Endothelial cell (in vitro differentiated cells): ENCODE measurements at places on chromosomes 4 and X.

- peak; percentile 16 for DNase-seq
- H3K4me1 ChIP-seq: no peaks in the 10 kb centered on the region
- H3K36me3 ChIP-seq: no peaks in the 10 kb centered on the region
- H3K27me3 ChIP-seq: no peaks in the 10 kb centered on the region
- no peak overlapping the region for H3K4me3 ChIP-seq
- no peak overlapping the region for H3K27ac ChIP-seq
Measured at GRCh38 chrX:155148724-155149537, 67.3 kb upstream of the VBP1 start.

- DNase-seq: no peak
- H3K4me1 ChIP-seq: peaks cover 15% of the 10 kb centered on the region
- H3K27me3 ChIP-seq: peaks cover 8% of the 10 kb centered on the region
Measured at GRCh38 chrX:54534271-54534670, 4.3 kb downstream of the GNL3L start.

DNA sequence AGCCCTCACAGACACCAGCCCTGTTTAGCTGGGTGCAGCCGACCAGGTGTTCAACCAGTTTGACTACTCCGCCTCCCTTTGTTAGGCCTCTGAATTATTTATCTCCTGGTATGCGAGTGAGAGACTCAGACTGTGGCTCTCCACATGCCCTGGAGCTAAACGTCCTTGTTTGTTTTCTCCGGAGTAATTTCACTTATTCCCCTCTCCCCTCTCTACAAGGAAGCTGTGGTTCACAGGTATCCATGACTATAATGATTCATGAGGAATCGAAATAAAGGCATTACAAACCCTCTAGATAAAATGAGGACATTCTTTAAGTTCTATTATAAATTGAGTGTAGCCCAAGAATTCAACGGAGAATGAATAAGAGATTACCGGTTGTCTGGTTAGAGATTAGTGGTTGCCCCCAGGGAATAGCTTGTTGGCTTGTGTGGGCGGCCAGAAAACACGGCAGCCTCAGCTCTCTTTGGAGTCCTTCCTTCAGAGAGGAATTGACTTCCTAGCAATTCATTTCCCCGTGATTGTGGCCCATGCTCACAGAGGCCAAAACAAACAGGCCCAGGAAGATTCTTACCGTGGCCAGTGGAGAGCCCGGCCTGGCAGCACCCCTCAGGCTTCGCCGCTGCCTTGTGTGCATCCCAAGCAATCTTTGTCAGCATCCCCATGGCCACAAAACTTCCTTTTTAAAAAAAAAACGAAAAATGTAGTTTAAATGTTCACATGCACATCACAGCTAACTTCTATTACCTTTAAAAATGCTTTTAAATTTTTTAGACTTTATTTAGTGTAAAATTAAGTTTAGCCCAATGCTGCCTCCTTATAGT is 60.2 kb upstream of the CBR4 start:
- no peak overlapping the region for H3K27ac ChIP-seq
- H3K4me3 ChIP-seq: no peak overlapping the region
- no peaks in the 10 kb centered on the region for H3K36me3 ChIP-seq
- DNase-seq: no peak
- H3K4me1 ChIP-seq: peaks cover 6% of the 10 kb centered on the region
- peaks cover 1% of the 10 kb centered on the region for H3K27me3 ChIP-seq

DNA sequence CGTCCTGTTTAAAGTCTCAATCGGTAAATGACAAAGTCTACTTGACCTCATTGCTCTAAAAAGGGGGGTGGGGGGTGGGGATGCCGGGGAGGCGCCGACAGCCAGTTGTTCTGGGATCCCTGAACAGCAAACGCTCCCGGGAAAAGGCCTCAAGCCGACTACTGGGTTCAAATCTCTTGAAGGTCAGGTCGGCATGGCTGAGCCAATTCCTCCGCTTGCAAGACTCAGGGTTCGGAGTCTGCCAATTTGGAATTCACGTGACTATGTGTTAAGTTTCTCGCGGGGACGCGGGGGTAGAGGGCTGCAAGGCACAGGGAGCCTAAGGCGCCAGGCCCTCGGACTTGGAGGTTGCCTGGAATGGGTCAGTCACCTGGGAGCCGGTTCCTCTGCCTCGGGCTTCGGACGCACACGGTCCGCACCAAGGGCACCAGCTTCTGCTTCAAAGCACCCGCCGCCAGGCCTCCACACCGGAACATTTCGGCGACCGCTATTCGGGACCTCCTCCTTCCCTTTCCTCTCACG is 399 bp downstream of the AIFM1 start:
- H3K36me3 ChIP-seq: no peaks in the 10 kb centered on the region
- H3K27ac ChIP-seq: peak overlapping the region; percentile 93
- H3K27me3 ChIP-seq: peaks cover 4% of the 10 kb centered on the region

DNA sequence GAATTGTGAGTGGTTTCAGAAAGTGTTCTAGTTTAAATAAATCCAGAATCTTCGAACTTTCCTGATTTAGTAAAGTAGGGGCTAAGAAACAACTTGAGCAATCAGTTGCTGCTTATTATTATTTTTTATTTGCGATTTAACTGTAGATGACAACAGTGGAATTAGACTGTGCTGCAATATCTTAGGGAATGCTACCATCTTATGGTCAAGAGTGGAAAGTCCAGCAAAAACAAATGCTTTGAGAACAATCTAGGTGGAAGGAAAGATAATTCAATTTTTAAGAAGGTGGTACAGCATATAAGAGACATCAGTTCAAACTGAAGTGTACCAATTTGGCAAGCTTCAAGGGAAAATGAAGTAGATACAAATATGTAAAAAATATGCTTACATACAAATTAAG is 73.3 kb downstream of the CYLC1 start:
- H3K27ac ChIP-seq: no peak overlapping the region
- H3K27me3 ChIP-seq: no peaks in the 10 kb centered on the region
- DNase-seq: no peak
- no peak overlapping the region for H3K4me3 ChIP-seq

GRCh38 chr4:83589279-83589678 is 53.4 kb downstream of the GPAT3 start:
- H3K4me1 ChIP-seq: no peaks in the 10 kb centered on the region
- H3K27ac ChIP-seq: no peak overlapping the region
- DNase-seq: no peak

GRCh38 chrX:22105231-22105630 is 73.1 kb downstream of the PHEX start:
- DNase-seq: no peak
- no peaks in the 10 kb centered on the region for H3K36me3 ChIP-seq
- no peak overlapping the region for H3K27ac ChIP-seq
- no peak overlapping the region for H3K4me3 ChIP-seq
- H3K4me1 ChIP-seq: no peaks in the 10 kb centered on the region
- H3K27me3 ChIP-seq: peaks cover 3% of the 10 kb centered on the region

GRCh38 chr4:168631241-168632162 is 134.7 kb downstream of the PALLD start:
- no peaks in the 10 kb centered on the region for H3K27me3 ChIP-seq
- peak; percentile 70 for DNase-seq
- H3K4me3 ChIP-seq: peak overlapping the region; percentile 90

DNA sequence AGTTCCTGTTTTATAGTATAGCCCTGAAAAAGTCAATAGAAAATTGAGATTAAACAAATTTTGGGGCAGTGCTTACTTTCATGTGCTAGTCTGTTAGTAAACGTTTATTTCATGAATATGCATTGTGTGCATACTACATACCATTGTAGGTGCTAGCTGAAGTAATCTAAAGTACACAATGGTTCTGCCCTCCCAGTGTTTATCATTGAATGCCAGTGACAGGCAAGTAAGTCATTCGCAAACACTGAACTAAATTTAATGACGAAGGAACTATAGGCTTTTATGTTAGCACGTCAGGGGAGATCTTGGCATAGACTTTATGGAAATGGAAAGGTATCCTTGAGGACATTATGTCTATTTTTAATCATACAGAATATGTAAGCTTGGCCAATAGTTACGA is 426.9 kb upstream of the EPHA5 start:
- H3K36me3 ChIP-seq: no peaks in the 10 kb centered on the region
- no peak overlapping the region for H3K4me3 ChIP-seq
- no peak for DNase-seq
- H3K4me1 ChIP-seq: no peaks in the 10 kb centered on the region
- H3K27ac ChIP-seq: no peak overlapping the region

- no peaks in the 10 kb centered on the region for H3K27me3 ChIP-seq
- no peak for DNase-seq
- H3K36me3 ChIP-seq: no peaks in the 10 kb centered on the region
- H3K4me3 ChIP-seq: no peak overlapping the region
- H3K4me1 ChIP-seq: no peaks in the 10 kb centered on the region
Measured at GRCh38 chrX:96807318-96807717, 76.4 kb upstream of the RPA4 start.

DNA sequence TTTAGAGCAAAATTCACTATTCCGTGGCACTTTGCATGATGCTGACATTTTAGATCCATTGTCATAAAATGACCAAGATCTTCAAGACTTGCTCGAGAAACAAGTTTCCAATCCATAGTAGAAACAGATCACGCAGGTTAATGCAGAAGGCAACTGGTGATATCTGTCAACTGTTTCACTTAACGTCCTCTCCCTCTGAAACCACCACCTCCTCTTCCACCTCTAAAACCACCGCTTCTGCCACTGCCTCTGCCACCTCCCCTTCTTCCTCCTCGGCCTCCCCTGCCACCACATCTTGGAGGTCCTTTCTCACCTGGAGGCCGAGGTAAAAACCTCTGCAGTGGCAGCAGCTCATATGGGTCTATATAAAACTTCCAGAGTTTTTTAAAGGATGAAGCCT is 84.6 kb upstream of the IRF2 start:
- H3K36me3 ChIP-seq: no peaks in the 10 kb centered on the region
- no peak overlapping the region for H3K27ac ChIP-seq
- H3K27me3 ChIP-seq: peaks cover 1% of the 10 kb centered on the region
- no peak for DNase-seq
- peaks cover 6% of the 10 kb centered on the region for H3K4me1 ChIP-seq
- no peak overlapping the region for H3K4me3 ChIP-seq

- no peak overlapping the region for H3K27ac ChIP-seq
- no peaks in the 10 kb centered on the region for H3K4me1 ChIP-seq
- no peak overlapping the region for H3K4me3 ChIP-seq
- no peak for DNase-seq
- no peaks in the 10 kb centered on the region for H3K27me3 ChIP-seq
Measured at GRCh38 chr4:5500165-5500564, 208.2 kb downstream of the EVC2 start.

DNA sequence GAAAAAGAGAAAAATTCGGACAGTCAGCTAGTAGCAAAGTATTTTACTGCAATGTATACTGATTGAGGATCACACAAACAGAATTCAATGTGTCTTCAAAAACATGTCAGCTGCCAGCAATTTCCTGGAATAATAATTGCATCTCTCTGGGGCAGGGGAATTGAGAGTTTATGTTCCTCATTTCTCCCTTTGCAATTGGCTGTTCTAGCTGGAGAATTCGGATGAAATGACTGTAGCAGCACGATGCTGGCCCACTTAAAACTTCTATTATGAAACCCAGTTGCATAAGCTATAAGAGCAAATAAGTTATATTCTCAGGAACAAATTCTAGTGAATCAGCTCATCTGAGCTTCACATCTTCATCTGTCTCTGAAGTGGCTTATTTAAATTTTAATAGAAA is 99.9 kb upstream of the CPEB2 start:
- no peaks in the 10 kb centered on the region for H3K27me3 ChIP-seq
- H3K36me3 ChIP-seq: no peaks in the 10 kb centered on the region
- no peak overlapping the region for H3K4me3 ChIP-seq
- DNase-seq: no peak
- peaks cover 2% of the 10 kb centered on the region for H3K4me1 ChIP-seq

GRCh38 chr4:86592553-86593249 is 1.4 kb upstream of the PTPN13 start:
- H3K36me3 ChIP-seq: no peaks in the 10 kb centered on the region
- no peak overlapping the region for H3K27ac ChIP-seq
- H3K4me3 ChIP-seq: no peak overlapping the region
- H3K27me3 ChIP-seq: peaks cover 8% of the 10 kb centered on the region

DNA sequence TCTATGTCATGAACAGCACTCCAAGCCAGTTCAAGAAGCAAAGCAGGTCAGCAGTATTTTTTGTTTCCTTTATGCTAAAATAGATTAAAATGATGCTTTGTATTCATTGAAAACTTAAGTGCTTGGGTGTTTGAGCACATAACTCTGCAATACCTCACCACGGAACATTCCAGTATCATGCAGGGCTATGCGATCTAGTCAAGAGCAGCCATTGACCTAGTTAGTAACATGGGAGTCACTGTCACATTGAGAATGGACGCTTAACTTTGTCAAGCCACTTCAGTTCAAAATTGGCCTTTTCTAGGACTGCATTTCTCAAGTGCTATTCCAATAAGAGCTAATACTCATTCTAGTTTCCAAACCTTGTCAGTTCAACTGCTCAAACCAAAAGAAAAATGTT is 160.1 kb upstream of the FSTL5 start:
- no peak overlapping the region for H3K27ac ChIP-seq
- no peaks in the 10 kb centered on the region for H3K27me3 ChIP-seq
- no peak for DNase-seq
- no peaks in the 10 kb centered on the region for H3K36me3 ChIP-seq

- H3K4me3 ChIP-seq: peak overlapping the region; percentile 48
- H3K4me1 ChIP-seq: peaks cover 17% of the 10 kb centered on the region
- peaks cover 2% of the 10 kb centered on the region for H3K27me3 ChIP-seq
- no peak overlapping the region for H3K27ac ChIP-seq
- no peak for DNase-seq
- H3K36me3 ChIP-seq: peaks cover 32% of the 10 kb centered on the region
Measured at GRCh38 chr4:102871772-102872171, 3.0 kb downstream of the CISD2 start.

DNA sequence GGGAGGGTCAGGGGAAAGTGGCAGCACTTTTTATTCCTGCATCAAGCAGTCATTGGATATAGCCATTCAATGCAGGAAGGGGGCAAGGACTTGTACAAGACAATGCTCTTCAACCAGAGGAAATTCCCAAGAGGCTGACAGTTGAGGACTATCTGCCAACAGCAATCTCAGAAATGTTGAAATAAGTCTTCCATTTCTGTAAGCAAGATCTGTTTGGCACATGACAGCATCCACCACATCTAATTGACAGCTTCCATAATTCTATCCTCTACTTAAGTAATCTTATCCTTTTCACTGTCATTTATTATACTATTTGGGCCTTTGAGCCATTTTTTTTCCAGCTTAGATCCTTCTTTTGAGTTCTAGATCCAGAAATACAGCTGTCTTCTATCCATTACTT is 110.7 kb downstream of the CFAP299 start:
- H3K4me3 ChIP-seq: no peak overlapping the region
- H3K27ac ChIP-seq: no peak overlapping the region
- no peak for DNase-seq
- no peaks in the 10 kb centered on the region for H3K27me3 ChIP-seq
- H3K4me1 ChIP-seq: no peaks in the 10 kb centered on the region

DNA sequence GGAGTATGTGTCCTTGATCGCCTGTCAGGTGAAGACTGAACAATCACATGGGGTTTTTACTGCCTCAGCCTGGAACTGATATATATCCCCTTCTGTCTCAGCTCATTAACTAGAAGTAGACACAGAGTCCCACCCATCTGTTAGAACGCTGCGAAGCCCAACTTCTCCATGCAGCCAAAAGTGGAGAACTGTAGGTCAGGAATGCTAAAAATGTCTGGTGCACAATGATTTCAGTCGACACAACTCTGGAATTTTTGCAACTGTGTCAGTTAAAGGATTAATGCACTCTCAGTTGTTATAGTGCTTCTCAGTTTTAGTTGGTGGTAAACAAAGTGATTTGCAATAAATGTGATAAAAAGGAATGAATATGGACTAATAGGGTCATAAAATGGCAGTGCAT is 287.2 kb downstream of the INPP4B start:
- H3K4me3 ChIP-seq: no peak overlapping the region
- no peak overlapping the region for H3K27ac ChIP-seq
- H3K36me3 ChIP-seq: no peaks in the 10 kb centered on the region
- no peaks in the 10 kb centered on the region for H3K4me1 ChIP-seq
- no peak for DNase-seq
